Stimulated activated CD8-positive, alpha-beta memory T cell treated with anti-CD3 and anti-CD28 coated beads, Interleukin-4, amount 100 ng/mL, for 4 hours (primary cell): ENCODE measurements at places on chromosomes 6 and 20.

DNA sequence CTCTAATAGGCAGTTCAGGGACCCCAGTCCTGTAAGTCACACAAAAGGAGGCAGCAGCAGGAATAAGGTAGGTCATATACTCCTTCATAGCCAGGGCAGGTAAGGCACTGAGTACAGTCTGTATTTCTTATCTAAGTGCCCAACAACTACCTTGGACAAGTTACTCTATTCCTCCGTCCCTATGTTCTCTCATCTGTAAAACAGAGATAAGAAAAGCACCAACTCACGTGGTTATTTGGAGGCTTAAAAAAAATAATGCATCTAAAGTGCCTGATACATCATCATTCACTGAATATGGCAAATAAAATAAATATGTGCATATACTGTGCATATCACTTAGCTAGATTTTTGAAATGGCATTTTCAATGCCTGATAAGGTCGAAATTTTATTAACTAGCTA lies 298.1 kb upstream of the CDYL start:
- no peak for DNase-seq

DNA sequence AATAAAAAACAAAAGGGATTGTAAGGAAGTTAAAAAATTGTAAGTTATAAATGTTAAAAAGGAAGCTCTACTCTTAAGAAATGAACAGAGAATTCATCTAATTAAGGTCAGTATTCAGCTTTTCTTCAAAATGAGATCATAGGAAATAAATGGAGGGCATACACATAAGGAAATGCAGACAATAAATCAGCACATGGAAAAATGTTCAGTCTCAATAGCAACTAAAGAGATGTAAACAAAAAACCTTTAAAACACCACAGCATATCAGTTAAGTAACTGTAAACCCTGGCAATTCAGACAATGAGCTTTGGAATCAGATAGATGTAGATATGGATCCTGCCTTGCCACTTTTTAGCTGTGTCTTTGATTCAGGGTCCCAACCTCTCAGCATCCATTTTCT lies 24.0 kb upstream of the CLIC5 start:
- DNase-seq = no peak

- no peak for DNase-seq
These were observed 43.1 kb upstream of the TLDC2 start for GRCh38 chr20:36832791-36833190.

GRCh38 chr6:57086843-57087242 lies 3.1 kb upstream of the ZNF451 start:
- DNase-seq = no peak

DNA sequence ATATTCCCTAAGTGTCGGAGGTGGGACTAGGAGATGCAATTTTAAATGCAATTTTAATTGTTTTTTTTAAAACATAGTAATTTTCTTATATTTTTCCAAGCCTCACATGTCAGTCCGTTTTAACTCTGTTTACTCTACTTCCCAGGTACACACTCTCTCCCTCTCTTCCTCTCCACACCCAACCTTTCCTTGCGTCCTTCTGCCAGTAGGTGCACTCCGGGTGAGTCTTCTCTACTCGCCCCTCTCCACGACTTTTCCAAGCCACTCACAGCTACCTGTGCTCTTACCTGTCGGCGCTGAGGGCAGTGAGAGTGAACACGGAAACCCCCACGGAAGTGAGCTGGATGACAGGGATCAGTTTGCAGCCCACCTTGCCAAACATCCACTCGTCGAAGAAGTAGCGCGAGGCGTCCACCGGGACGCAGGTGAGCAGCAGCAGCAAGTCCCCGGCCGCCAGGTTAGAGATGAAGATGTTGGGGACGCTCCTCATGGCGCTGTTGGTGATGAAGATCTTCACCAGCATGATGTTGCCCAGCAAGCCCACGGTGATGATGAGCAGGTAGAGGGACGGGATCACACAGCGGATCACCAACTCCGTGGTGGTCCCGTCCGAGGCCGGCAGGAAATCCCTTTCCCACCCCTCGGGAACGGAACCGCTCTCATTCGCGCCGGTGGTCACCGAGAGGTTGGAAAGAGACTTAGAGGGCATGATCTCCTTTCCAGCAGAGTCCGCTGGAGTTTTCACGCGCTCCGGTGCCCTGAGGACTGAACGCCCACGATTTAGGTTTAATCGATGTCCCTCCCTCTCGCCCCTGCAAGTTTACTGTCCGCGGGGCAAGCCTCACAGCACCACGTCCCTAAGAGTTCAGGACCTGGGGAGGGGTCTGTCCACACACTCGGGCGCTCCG lies 44.5 kb upstream of the GJE1 start:
- no peak for DNase-seq

- no peak for DNase-seq
These were observed 125.2 kb downstream of the TSHZ2 start for GRCh38 chr20:53097371-53097770.

DNA sequence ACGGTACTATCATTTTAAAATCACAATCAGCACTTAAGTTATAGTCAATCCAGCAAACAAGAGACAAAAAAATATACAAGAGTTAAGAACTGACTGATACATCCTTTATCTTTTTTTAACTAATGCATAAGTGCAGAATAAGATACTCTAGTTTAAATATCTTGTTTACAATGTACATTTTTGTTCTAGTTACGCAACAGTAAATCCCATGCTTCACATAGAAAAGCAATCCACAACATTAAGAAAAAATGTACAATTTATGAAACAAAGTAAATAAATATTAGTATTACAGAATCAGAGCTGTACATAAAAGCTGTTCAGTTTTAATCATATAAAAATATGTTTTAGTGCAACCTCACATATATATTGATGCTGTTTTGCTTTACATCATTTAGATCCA lies 192.6 kb downstream of the HIVEP2 start:
- DNase-seq = no peak

GRCh38 chr20:15594158-15594695 lies 979.0 kb downstream of the KIF16B start:
- no peak for DNase-seq

- no peak for DNase-seq
These were observed 930.6 kb downstream of the KIF16B start for GRCh38 chr20:15642676-15643075.

GRCh38 chr6:134352786-134353480 lies 35.0 kb upstream of the SGK1 start:
- no peak for DNase-seq

- peak; percentile 22 for DNase-seq
These were observed at the start of gene AKAP7 for GRCh38 chr6:131135244-131136020. Gene AKAP7 (plus strand): TSS chr6:131135467. CDS start chr6:131135764, 297 bp downstream.

DNA sequence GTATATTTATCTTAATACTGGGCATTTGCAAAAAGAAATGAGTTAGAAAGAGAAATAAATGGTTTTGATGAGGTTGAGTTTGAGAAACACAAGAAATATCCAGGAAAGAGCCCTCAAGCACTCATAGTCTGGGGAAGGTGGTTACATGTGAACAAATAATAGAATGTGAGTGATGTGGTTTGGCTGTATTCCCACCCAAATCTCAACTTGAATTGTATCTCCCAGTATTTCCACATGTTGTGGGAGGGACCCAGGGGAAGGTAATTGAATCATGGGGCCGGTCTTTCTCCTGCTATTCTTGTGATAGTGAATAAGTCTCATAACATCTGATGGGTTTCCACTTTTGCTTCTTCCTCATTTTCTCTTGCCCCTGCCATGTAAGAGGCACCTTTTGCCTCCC lies 334.1 kb downstream of the COL12A1 start:
- no peak for DNase-seq

DNA sequence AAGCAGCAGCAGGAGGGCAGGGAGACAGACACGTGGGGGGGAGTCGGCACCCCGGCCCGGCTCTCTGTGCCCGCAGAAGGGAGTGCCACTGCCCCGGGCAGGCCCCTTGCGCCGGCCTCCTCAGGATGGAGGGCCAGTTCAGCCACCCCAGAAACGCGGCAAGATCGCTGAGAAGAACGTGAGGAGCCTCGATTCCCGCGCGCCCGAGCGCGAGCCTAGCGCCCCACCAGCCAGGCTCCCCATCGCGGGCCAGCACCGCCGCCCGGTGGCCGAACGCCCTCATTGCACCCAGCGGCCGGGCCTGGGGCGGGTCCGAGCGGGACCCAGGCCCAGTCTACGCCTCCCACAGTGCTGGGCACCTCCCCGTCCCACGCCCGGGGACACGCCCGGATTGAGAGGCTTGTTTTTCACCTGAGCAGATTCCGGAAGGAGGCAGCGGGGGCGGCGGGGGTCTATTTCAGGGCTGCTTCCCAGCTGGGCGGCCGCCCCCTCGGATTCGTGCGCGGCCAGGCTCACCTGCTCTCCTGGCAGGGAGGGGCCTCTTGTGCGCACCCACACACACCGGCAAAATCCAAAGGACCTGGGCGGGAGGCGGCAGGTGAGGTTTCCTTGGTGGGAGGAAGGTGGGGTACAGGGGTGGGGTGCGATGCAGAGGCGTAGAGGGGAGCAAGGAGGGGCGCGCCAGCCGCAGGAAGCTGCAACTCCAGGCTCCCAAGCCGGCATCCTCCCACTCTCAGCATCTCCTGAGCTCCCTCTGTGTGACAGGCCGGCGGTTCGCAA lies 9.0 kb upstream of the GRM4 start:
- peak; percentile 31 for DNase-seq

DNA sequence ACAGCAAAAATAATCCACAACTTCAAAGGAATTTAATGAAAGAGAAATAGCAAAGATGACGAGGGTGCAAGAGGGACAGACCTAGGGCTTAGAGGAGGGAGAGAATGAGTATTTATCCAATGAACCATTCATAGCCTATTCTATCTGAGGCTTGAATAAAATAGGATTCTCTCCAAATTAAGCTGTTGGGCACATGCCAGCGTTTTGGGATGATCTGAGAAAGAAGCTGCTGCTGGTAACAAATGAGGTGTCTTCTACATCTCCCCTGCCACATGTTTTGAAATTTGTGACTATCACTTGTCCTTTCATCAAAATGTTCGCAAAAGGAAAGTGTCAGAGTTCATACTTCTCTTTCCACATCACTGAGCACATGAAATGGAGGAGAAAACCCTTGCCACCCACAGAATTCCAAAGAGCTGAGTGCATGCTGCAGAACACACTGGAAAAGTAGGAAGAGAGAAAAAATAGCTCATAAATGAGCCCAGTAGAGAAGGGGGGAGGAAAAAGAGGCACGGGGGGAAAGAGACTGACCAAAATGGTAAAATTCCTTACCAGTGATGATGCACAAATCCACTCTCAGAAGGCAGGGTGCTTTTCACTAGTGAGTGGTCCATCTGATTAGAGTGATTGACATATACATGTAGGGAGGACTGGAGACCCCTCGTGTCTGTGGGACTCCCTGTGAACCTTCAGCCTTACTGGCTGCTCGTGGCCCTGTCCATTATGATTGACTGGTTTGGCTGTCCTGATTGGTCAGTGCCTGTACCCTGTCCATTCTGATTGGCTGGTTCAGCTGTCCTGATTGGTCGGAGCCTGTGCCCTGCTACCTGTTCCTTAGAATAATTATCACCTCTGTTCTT lies 180.5 kb downstream of the OGFRL1 start:
- DNase-seq = no peak

DNA sequence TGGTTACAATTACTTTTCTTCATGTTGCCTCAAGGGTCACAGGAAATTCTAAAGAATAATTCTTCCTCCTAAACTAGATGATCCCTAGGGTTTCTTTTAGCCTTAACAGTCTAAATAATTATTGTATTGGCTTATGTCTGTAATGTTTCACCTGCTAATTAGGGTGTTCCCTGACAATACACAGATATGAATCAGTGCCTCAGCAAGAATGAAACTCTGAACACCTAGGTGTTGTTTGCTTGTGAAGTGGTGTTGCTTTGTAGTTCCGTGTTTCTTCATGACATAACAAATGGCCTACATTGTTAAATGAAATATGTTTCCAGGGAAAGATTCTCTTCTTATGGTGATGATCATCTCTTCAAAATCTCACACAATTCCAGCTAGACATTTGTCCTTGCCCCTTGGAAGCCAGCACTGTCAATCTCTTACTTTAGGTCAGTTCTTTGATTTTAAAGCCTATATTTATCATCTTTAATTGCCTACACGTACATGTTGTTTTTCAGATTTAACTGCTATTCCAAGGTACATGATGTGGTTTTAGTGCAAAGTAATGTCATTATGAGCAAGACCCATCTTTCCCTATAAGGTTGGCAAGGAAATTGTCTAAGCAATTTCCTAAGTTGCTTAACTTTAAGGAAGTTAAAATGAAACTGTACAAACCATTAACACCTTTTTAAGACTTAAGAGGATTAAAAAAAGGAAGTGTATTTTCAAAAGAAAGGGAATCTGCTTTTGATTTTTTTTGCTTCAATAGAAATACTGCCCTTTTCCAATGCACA lies 111.9 kb downstream of the TBC1D7 start:
- DNase-seq = no peak

- DNase-seq = no peak
These were observed 91.1 kb upstream of the PTPN1 start for GRCh38 chr20:50418890-50419642.

DNA sequence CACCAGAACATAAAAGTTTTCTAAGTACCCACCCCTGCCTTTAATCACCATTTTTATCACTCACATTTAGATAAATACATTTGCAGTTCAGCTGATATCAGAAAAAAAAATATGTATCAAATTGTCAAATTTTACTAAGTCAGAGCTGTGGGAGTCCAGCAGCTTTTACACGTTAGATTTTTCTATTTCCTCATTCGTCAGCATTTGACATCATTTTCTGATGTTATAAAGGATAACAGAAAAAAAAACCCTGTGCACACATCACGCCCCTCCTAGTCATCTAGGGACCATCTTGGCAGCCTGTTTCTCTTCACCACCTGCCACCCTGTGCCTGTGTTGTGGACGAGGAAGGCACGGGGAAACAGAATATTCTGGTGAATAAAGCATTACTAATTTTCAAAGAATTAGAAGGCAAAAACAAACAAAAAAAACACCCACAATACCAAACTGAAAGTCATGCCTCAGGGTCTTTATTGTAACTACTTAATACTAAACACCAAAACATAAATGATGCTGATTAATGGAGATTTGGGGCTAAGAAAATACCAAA lies 12.4 kb downstream of the B4GALT5 start:
- no peak for DNase-seq

DNA sequence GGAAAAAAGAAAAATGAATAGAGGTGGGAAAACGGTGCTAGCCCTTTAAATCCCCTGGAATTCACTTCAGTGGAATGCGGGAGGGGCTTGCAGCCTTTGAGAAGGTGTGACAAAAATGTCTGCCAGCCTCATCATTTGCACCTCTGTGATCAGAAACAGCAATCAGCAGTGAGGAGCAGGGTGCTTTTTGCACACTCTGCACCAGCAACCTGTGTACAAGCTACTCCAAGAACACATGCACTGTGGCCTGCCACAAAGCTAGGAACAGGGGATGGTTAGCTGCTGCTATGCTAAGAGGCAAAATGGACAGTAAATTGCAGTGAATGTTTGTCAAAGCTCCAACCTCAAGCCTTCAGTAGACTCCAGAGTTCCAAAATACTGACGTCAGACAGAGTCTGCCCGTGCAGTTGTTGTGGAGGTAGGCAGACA lies 29.7 kb downstream of the GINS1 start:
- DNase-seq = no peak
